Thymus (tissue), 14 donors: ENCODE measurements at places on chromosomes 4 and X.

DNA sequence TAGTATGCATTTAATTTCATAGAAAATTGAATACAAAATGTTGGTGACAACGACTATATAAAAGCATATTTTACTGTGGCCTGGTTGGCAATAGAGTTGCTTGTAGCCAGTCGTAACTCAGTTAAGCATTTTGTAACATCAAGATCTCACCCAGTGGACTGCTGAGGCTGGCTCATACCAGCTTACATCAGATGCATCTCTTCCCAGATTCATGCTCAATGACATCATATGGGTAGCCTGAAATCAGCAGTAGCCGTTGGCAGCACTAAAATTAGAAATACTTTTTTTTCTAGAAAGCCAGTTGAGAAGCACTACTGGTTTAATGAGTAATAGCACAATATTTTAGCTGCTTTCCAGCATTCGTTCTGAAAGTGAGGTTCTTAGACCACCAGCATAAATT lies 341.2 kb downstream of the TECRL start:
- DNase-seq = no peak

- DNase-seq = no peak
Measured at GRCh38 chrX:129738466-129739308, at the start of gene XPNPEP2. Gene XPNPEP2, plus strand, starts transcription at chrX:129738979. Its CDS starts 235 bp downstream, at chrX:129739214.

DNA sequence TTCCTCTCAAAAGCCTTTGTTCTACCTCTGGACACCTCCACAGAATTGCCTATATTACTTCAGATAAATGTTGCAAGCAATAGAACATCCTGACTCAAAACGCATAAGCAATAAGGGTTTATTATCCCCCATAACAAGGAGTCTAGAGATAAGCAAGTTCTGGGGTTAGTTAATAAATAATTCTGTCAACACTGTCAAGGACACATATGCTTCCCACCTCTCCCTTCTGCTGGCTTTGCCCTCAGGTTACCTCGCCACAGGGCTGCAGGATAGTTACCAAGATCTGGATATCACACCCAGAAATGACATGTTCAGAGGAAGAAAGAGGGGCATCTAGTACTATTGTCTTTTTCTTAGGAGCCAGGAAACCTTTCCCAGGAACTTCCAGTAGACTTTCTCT lies 14.0 kb upstream of the DUSP21 start:
- DNase-seq = no peak

DNA sequence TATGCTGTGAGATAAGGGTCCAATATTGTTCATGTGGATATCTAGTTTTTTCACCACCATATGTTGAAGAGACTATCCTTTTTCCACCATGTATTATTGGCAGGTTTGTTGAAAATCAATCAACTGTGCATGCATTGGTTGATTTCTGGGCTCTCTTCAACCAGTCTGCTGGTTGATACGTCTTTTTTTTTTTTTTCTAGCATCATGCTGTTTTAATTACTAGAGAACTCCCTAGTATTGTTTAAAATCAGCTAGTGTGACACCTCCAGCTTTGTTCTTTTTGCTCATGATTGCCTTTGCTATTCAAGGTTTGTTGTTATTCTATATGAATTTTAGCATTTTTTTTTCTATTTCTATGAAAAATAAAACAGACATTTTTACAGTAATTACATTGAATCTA lies 123.9 kb downstream of the SLC7A11 start:
- no peak for DNase-seq

DNA sequence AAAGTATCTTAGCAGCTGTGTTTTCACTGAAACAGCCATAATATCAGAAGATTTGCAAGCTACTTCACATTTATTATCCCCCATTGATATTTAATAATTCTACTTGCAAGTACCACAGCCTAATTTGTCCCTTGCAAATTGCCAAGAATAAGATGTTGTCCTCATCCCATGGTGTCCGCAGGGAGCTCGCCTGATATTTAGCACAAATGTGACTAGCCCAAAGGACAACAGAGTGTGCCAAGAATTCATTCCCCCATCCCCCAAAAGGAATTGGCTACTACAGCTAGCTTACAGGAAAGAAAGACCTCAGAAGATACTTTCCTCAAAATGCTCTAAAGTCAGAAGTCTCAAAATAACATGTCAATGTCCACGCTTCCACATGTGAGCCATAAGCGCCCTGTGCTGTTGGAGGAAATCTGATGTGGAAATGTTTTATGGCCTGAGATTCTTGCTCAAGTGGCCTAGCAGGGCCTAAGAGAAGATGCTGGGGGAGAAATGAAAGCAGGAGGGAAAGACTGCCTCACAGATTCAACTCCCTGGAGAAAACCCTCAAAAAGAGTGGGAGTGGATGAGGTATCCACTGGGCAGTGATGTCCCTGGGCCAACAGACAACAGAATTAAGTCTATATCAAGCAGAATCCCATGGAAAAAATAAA lies 111.4 kb downstream of the SH3KBP1 start:
- no peak for DNase-seq

- no peak for DNase-seq
Measured at GRCh38 chr4:152273343-152273742, 262.5 kb downstream of the FBXW7 start.

DNA sequence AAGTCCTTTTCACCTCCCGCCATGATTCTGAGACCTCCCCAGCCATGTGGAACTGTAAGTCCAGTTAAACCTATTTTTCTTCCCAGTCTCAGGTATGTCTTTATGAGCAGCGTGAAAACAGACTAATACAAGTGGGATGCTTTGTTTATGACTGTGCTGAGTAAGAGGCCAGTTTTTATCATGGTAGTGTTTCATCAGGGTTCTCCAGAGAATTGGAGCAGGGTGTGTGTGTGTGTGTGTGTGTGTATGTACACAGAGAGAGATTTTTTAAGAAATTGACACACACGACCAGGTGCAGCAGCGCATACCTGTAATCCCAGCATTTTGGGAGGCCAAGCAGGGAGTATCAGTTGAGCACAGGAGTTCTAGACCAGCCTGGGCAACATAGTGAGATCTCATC lies 34.6 kb upstream of the SLC2A9 start:
- DNase-seq = no peak

DNA sequence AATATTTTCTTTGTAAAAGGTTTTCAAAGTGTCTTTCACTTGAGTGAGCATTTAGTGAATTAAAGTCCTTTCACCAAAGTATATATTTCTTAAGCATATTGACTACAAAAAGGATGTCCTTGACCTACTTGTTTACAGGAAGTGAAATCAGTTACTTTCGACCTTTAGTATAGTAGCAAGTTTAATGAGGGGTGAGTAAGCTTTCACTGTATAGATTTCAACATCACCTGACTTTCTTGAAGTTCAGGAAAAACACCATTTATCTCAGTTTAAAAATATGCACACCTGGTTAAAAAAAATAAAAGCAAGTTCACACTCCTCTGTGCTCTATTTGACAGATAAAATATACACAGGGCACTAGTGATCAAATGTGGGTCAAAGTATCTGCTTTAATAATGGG lies 88.1 kb downstream of the CCSER1 start:
- DNase-seq = no peak

DNA sequence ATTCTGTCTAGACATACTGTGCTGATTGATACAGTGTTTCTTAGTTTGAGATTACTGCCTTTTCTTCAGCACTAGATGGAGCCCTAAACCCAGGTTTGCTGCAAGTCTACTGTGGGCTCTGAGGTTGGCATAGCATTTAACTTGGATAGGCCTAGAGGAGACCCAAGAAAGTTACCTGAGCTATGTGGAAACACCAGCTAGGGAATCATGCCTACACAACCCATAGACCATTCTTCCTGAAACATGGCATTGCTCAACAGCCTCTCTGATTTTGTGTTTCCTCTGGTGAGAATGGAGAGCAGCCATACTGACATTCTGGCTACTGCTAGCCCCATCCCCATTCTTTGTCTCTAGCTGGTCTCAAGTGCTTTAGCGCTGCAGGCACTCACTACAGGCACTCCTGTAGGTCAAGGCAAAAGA lies 287.7 kb upstream of the PCDH18 start:
- no peak for DNase-seq

DNA sequence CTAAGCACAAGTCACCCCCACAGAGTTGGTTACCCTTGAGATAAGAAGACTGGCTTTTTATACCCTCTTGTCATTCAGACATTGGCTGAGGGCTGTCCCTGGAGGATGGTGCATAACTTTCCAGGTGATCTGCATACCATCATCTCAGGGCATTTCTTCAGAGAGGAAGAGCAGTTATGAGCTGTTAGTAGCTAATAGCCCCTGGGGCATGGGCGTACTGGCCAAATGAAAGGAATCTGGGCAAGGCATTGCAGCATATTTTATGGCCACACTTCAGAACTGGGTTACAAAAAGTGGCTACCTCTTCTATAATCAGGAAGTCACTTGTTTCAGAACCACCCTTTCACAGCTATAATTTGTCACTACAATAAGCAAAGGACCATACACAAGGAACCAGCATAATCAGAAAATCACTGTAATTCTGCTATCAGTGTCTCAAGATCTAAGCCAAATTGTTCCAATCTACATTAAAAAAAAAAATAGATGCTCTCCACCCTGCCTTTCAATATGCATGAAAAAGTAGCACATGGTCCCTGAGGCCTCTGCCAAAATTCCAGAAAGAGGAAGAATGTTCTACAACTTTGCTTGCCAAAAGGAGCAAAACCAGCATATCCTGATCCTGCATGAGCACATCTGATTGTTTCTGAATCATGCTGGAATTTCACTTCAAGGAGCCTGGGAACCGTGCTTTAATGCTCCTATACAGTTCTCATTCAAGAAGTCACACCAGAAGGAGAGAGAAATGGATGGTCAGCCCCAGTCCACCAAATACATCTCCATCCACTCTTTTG lies 92.0 kb downstream of the TMEM144 start:
- DNase-seq = no peak

DNA sequence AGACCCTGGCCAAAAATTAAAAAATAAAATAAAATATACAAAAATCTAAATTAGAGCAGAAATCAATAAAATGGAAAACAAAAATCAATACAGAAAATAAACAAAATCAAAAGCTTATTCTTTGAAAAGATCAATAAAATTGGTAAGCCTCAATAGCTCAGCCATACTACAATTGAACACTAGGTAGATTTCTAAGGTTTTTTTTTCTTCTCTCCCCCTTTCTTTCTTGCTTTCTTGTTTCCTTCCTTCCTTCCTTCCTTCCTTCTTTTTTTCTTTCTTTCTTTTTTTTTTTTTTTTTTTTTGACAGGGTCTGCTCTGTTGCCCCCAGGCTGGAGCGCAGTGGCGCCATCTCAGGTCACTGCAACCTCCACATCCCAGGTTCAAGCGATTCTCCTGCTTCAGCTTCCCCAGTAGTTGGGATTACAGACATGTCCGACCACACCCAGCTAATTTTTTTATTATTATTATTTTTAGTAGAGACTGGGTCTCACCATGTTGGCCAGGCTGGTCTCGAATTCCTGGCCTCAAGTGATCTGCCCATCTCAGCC lies 23.4 kb upstream of the PPP3CA start:
- no peak for DNase-seq

- DNase-seq = no peak
Measured at GRCh38 chr4:13536607-13537006, 7.7 kb downstream of the NKX3-2 start.

- no peak for DNase-seq
Measured at GRCh38 chr4:151784706-151785105, 23.9 kb upstream of the GATB start.

- DNase-seq = no peak
Measured at GRCh38 chrX:50375481-50376267, 95.0 kb downstream of the DGKK start.

- DNase-seq = no peak
Measured at GRCh38 chrX:107273795-107274194, 67.4 kb downstream of the DNAAF6 start.

DNA sequence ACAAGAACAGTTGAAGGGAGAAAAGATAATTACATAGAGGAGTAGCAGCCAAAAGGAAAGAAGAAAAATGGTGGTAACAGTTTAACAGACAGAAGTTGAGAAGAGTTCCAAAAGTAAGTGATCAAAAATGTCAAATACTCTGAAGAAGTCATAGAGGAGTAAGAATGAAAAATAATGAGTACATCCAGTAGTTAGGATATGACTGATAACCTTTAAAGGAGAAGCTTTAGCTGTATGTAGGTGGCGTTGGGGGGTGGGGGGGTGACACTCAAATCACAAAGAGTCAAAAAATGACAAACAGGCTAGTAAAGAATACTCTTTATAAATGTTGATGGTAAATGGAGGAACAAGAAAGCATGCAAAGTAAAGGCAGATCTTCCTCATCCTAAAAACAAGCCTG lies 40.6 kb downstream of the RAB33A start:
- DNase-seq = no peak

DNA sequence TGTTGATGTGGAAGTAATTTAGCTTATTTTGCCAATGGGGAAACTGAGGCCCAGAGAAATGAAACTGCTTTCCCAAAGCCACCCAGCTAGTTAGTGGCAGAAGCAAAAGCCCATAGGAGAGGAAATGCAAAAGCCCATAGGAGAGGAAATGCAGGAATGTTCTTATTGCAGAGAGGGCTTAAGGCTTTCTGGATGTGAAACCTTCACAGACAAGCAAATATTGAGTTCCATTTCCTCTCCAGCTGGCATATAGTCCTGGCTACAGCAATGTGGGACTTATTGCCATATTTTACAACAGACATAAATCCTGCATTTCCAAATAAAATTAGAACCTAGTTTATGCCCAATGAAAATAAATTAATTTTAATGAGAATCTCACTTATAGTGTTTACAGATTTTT lies 69.7 kb downstream of the TMEM154 start:
- no peak for DNase-seq

DNA sequence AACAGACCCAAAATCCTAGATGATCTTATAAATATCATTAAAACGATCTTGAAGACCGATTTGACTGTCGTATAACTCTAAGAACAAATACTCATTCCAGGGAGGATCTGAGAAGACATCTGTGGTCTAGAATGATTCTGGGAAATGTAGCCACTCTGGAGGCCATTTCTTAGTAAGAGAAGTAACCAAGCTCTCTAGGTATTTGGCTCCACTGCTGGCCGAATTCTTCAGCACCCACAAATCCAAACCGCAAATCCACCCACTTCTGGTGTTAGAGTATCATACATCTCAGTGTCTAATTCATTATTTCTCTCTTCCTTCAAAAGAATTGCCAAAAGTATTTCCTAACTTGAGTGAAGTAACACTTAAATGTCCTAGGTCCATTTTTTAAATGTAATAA lies 23.9 kb downstream of the KLHL5 start:
- no peak for DNase-seq

DNA sequence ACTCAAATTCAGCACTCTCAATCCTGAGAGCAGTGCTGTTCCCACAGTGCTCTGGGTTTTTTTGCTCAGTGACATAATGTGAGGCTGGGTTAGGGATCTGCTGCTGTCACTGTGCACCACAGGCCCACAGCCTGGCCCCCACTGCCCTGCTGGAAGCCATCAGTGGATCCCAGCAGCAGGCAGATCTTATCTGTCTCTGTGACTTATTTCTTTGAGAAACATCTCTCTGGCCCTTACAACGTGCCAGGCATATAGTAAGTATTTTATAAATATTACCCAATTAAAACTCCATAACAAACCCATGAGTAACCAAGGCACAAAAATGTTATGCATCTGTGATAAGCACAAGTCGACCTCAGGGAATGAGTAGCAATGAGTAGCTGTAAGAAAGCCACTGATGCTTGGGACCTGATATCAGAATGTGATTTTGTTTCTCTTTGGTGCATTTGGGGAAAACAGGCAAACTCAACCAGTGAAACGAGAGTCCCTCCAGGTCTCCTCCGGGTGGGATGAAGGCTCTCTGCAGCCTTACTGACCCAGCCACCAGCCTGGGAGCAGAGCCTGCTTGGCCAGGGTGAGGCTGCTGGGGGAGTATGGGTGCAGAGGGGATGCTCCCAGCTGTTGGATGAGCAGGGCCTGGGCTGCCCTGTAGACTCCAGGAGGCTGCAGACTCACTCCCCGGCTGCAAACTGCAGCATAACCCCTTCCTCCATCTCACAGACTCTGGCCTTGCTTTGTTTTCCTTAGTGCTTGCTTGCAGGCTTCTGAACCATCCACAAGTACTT lies 172.7 kb upstream of the LNX1 start:
- no peak for DNase-seq

GRCh38 chr4:123106747-123107146 lies 184.3 kb upstream of the NUDT6 start:
- DNase-seq = no peak
